Stimulated activated CD8-positive, alpha-beta memory T cell treated with anti-CD3 and anti-CD28 coated beads, Interleukin-15, amount 100 ng/mL, for 1 hour (primary cell): ENCODE measurements at places on chromosomes 5 and 9.

DNA sequence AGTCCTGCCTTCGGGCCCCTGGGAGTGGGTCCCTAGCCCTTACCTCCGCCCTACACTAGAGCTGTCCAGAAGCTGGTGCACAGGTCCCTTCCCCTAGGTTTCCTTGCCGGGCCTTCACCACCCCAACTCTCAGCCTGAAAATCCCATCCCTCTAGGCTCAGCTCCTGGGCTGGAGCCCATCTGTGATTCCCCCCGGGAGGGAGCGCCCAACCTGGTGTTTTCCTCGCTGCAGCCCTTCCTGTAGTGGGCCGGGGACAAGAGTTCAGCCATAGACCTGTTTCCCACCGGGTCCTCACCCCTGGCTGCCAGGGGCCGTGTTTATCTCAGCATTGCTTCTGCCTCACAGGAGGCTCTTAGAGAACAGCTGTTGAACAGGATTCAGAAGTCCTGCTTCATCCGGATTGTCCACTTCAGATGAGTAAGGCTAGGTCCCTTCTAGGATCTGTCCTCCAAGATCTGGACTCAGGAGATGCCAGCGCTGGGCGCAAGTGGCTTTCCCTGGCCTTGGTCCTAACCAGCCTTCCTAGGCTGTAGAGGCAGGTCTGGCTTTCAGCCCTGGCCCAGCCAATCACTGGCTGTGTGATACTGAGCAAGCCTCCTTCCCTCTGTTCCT lies 965 bp downstream of the GLIPR2 start:
- no peak for DNase-seq

GRCh38 chr5:81631124-81631523 lies 119.8 kb downstream of the SSBP2 start:
- peak; percentile 3 for DNase-seq

- no peak for DNase-seq
These were observed 8.3 kb upstream of the SLC25A48 start for GRCh38 chr5:135826221-135826525.

GRCh38 chr5:179405426-179406030 lies 60.3 kb upstream of the ADAMTS2 start:
- DNase-seq: no peak

DNA sequence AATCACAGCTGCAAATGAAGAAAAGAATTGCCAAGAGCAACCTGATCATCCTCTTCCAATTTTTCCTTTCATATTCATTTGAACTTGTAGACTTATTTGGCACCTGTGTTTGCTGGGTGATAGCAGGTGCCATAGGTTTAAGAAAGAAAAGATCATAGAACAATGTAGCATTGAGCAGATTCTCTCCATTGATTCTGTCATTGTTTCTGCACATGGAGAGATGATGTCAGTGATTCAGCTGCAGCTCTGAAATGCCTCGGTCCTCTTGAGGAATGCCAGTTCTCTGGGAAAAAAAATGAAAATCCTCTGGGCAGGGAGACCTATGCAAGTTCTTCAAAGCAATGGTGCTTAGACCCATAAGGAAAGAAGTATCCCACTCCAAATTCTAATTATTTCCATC lies 418.1 kb upstream of the KLF4 start:
- DNase-seq: no peak

GRCh38 chr5:123427281-123427680 lies 4.1 kb upstream of the CEP120 start:
- DNase-seq: no peak

GRCh38 chr9:93082841-93083411 lies 13.1 kb upstream of the CARD19 start:
- DNase-seq: no peak

- DNase-seq: no peak
These were observed 182.4 kb upstream of the OTULINL start for GRCh38 chr5:14399054-14399692.

DNA sequence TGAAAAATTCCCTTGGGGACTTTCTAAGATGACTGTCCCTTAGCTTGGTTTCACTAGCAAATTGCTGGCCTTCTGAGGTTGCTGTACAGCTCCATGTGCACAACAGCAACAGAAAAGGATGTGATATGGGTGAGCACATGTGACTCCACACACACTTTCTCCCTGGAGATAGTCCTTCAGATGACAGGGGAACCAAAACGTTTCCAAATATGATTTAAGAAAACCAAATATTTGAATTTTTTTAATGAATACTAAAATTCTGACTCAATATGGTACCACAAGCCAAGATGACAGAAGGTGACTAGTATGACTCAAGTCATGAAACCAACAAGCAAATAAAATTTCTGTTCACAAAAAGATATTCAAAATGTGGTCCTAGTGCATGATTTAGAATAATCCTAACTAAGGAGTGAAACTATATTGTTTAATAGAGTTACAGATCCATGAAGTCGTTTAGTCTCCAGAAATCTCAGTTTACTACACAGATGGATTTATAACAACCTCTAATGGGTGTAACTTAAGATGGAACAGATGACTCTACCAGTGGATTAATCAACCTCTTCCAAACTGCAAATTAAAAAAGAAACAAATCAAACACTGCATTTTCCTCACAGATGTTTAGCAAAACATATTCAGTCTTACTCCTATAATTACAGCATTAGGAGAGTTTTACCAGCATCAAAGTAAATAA lies 144.8 kb upstream of the PIK3R1 start:
- DNase-seq: no peak

DNA sequence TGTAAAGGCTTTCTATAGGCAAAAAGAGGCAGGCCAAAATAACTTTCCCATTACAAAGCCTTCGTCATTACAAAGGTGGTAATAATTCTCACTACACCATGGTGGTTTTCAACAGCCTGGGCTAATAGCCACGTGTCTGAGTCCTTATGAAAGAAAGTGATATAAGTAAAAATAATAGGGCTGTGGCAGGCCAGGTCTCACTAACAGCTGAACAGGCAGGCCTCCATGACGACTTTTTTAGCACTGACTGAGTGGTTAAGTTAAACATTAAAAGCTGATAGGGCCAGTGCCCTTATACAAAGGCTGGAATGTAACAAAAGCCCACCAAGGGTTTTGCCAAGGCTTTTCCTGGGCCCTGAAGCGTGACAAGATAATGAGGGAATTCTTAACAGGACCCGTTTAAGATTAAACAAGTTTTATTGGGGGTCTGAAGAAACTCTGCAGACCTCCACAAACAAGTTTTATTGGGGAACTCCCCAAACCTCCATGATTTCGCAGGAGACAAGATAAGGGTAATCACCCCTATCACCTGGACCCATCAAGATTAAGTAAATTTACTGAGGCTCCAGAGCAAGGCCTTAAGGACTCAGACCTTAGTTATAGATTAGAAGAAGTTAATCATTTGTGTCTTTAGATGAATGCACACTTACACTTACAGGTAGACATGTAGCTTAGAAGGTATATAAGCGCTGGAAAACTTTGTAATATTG lies 412.9 kb downstream of the CHSY3 start:
- DNase-seq: no peak

GRCh38 chr5:112283943-112284929 lies 134.8 kb downstream of the EPB41L4A start:
- no peak for DNase-seq

DNA sequence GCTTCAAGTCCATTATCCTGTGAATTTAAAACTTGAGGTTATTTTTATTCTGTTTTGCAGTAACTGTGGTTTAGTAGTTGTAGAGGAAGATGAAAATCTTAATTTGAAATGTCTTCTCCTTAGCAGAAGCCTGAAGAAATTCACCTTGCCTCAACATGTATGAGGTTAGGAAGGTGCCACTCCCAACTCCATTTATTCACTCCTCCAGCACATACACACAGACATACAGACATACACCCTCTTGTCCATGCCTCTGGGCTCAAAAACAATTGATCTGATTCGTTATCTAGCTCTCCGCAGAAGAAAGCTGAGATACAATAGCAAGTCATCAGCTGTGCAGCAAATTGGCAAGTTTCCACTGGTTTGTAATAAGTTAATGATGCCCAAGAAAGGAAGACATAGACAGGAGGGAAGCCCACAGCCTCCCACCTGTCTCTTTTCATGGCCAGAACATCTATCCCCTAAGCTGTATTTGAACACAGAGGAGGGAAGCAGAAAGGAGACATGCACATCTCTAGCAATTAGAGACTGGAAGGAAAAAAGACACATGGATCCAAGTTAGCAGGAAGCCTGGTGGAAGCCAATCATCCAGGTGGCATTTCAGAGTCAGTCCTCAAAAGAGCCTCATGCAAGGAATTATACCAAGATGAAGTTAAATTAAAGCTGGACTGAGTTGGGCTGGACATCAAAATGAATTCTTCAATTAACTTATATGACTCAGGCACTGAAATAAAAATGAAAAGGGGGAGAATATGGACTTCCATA lies 257.9 kb downstream of the ASTN2 start:
- no peak for DNase-seq

DNA sequence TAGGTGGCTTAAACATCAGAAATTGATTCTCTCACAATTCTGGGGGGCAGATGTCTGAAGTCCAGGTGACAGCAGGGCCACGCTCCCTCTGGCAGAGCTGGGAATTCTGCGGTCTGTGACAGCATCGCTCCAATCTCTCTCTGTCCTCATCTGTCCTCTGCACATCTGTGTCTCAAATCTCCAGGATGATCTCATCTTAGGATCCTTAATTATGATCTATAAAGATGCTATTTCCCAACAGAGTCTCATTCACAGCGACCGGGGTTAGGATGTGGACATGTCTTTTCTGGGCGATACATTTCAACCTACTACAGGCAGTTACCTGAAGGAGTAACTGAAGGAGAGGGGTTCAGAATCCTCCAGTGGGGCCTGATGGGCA lies 31.4 kb downstream of the ANKRD33B start:
- no peak for DNase-seq

DNA sequence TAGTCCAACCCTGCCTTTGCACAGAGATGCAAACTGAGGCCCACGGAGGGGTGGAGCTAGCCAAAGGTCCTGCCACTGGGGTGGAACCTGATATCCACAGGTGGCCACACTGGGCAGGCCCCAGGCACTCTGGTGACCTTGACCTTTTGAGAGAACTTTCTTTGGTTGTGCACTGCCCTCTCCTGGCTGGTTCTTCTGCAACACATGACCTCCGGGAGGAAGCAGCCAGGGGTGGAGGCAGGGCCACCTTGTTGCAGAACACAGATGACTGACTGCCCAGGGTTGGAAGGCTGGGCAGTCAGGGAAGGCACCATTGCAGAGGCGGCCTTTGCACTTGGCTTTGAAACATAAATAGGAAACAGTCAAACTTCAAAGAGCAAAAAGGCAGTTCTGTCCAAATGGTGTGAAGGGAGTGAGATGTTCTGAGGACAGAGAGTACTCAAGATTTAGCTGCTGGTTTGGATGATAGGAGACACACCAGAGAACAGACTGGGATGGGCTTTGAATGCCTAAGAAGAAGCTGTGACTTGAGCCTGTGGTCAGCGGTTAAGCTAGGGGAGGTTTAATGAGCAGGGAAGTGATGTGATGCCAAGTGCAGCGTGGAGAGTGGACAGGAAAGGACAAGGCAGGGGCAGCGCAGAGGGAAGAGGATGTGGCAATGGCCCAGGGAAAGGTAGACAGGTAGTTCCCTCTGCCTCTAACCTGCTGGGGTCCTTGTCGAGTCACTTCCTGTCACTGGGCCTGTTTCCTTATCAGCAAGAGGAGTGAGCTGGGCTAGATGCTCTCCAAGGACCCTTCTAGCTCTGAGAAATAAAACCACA lies 6.8 kb upstream of the TCOF1 start:
- peak; percentile 11 for DNase-seq

GRCh38 chr9:91186632-91187108 lies 175.0 kb downstream of the AUH start:
- no peak for DNase-seq

GRCh38 chr9:114385397-114386181 lies 2.2 kb downstream of the AKNA start:
- peak; percentile 76 for DNase-seq

GRCh38 chr9:20684875-20685696 lies 1.0 kb downstream of the FOCAD start:
- DNase-seq: no peak

DNA sequence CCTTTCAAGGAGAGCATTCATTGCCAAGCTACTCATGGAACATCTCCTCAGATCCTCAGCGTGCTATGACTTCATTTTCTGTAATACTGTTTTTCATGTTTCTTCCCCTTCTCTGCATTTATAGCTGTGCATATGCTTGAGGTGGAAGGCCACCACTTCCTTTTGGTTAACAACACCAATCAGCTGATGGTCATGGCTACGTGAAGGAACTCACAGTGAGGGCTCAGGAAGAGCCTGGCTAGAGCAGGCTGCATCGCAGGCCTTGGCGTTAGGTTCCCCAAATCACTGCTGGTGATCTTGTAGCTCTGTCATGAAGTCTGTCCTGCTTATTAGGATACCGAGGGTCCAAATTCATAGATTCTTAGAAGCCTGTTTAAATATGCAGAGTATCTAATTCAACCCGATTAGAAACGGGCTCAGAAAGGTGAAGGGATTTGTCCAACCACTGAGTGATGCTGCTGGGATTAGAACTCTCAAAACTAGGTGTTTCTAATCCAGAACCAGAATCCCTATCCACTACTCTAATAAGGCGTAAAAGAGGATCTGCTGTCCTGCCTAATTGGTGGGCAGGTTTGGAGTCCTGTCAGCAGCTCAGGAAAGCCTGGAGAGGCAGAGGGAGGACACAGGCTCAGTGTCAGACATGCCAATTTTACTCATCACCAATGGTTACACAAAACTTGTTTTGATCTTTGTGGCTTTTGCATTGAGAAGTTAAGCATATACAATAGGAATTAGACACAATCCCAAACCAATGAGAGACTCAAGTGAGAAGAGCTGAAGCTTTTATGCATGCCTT lies 7.5 kb downstream of the SYK start:
- no peak for DNase-seq

- DNase-seq: no peak
These were observed 112.6 kb downstream of the TMC1 start for GRCh38 chr9:72633966-72634365.

GRCh38 chr9:114574438-114574837 lies 13.1 kb upstream of the ATP6V1G1 start:
- no peak for DNase-seq

DNA sequence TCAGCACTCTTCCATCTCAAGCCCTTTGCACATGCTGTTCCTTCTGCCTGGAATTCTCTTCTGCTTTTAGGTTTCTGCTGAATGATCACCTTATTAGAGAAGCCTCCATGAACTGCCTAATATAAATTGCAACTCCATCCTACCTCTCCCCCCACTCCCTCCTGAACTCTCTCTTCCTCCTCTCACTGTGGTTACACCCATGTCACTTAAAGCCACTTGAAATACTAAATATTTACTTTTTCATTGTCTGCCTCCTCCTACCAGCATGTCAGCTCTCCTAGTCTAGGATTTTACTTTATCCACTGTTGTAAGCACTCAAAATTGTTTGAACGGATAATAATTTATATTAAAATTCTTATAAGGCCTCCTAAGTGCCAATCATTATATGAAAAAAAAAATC lies 43.8 kb downstream of the ACTL7B start:
- no peak for DNase-seq

GRCh38 chr5:19885040-19885824 lies 102.8 kb downstream of the CDH18 start:
- no peak for DNase-seq

GRCh38 chr5:4370218-4370617 lies 769.9 kb upstream of the ADAMTS16 start:
- no peak for DNase-seq

DNA sequence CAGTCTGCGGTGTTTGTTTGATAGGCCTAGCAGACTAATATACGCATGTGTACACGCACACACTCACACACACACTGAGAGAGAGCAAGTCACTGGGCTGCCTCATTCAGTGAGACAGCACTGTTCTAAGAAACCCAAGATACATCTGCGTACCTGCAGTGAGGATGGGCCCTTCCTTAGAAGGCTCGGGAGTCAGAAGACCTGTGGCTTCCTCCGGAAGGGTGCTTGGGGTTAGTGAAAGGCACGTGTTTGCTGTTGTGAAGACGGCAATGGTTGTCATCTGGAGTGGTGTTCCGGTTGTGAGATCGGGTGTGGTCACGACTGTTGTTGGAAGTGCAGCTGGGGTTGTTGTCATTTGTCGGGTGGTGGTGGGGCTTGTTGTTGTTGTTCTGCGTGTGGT lies 11.7 kb downstream of the TIMD4 start:
- DNase-seq: no peak
